ENCODE measurements at places on chromosomes 4 and X.

GRCh38 chrX:35351212-35351611 lies 408.6 kb downstream of the FAM47B start:
- no peak for DNase-seq

GRCh38 chr4:174739576-174739975 lies 89.5 kb downstream of the GLRA3 start:
- DNase-seq = no peak

- DNase-seq = peak; percentile 52
Measured at GRCh38 chr4:112327965-112328733, 31.0 kb downstream of the ALPK1 start.

- DNase-seq = peak; percentile 90
Measured at GRCh38 chrX:110284159-110284558, 33.7 kb downstream of the AMMECR1 start.

GRCh38 chr4:110211007-110211769 lies 12.8 kb upstream of the ELOVL6 start:
- peak; percentile 51 for DNase-seq

DNA sequence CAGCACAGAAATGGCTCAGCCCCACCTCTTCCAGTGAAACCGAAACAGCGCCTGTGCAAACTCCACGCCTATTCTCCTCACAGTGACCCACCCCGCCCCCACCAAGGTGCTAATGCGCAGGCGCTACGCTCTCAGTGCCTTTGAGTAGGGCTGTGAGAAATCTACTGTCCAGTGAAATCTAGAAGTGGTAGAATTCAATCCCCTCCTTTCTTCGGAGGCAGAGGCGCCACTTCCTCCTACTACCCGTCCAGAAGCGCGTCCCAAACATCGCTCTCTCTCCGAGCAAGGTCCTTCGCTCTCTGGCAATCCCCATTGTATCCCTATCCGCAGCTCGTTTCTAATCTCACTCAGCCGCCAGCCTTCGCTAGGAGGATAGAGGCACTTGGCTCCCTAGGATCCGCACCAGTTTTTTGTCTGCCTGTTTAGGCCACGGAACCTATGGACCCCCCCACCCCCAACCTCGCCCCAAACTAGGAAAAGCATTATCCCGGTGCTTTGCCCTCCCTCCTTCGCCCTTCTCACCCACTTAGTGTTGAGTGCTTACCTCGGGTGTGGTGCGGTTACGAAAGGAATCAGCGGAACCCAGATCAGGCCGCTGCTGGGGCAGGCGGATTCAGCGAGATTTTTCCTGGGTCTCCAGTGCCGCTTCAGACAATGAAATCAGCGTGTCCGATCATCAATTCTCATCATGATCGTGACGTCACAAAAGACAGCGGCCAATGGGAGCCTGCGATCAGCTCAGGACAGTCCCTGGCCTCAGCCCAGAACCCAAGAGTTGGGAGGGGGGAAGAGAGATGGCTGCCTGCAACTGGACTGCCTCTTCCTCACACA lies at the start of gene HDX:
Gene HDX, minus strand, starts transcription at position 656 of the 831 bp plus-strand sequence. CDS start 27,056 bp downstream, outside the sequence.
- peak; percentile 86 for DNase-seq

All from fibroblast of skin of back (primary cell).